ENCODE measurements at places on chromosomes 2 and 18.

DNA sequence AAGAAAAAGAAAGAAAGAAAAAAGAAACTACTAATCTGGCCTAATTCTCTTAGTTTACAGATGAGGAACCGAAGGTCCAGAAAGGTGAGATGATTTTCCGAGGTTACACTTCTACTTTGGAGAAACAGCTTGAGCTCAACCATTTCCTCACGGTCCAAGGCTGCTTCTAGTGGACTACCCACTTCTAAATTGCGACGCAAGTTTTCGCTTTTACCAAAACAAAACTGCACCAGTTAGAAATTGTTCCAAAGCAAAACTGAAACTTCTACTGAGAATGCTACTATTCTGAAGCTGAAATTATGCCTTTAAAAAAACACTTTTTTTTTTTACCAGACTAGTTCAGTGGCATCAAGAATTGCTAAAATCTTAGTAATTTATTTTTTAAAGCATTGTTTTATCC lies 101.6 kb downstream of the INO80D start:
- DNase-seq = no peak

DNA sequence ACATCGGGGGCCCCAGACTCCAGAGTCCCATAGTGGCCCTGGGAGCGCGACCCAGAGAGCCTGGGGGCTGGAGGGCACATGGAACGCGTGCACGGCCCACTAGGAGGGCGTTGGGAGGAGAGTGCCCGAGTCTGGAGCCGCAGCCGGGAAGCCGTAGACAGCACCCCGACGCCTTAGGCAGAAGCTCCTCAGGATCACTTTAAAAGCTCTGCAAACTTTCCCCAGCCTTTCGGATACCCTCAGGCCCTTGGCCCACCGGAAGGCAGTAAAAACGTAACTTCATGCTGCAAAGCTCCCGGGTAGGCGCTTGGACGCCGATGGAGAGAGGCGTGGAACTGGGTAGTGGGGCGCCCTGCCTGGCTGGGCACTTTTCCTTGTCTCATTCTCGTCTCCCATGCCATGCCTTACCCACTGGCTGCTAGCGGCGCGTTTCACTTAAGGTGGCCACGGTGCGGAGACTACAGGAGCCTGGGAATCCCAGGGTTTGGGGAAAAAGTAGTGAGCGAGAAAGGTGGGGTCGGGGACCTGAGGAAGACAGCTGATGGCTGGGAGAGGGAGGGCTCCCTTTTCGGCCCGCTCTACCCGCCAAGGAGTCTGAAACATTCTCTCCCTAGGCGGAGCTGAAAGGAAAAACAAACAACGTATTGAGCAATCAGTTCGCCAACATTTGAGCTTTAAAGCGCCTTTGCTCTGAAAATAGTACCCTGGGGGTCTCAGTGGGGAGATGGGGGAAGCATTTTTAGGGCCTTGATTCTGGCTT lies 141.8 kb downstream of the MEIS1 start:
- DNase-seq = no peak

DNA sequence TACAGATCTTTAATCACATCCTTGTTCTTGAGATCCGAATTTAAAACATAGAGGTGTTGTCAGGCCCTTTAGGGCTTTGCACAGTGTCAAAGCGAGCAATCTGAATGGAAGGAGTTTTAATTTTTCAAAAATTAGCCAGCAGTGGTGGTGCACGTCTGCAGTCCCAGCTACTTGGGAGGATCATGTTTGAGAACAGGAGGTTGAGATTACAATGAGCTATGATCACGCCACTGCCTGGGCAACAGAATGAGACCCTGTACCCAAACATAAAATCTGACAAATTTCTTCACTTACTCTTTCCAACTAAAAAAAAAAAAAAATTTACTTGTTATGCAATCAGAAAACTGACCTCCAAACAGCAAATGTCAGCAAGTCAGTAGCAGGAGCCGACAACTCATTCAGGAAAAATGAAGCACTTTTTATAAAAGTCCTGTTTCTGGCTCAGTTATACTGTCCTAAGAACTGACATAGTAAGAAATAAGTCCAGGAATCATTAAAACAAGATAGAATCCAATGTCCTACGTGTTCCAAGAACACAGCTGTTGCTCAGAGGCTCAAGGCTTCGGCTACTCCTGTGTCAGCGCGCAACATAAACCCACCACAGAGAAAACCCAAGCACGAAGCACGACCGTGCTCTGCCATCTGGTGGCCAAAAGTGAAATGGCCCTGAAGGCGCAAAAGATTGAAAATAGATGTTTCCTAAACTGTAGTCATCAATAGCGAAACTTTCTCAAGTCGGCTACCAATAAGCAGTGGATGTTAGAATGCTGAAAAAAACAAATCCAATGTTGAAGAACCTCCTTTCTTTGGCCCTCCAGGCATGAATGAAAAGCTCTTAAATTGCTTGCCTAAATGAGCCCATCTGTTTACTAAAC lies 138.1 kb downstream of the INO80D start:
- DNase-seq = peak; percentile 63

GRCh38 chr2:233832869-233833311 lies 21.4 kb downstream of the HJURP start:
- no peak for DNase-seq

DNA sequence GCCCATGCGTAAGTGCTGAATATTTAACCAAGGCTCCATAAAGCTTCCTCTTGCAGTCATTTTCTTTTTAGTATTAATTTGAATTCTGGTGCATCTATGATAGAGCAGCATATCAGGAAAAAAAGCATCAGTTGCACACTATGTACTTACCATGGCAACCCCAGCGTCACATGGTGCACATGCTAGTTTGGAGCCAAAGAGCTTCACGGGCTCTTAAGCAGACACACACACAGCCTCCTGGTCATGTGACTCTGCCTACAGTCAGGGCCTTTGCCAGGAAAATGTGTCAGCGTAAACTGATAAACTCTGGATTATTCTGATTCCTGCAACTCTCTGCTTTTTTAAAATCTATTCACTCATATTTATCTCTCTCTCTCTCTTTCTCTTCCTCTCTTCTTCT lies 30.2 kb downstream of the NYAP2 start:
- no peak for DNase-seq

DNA sequence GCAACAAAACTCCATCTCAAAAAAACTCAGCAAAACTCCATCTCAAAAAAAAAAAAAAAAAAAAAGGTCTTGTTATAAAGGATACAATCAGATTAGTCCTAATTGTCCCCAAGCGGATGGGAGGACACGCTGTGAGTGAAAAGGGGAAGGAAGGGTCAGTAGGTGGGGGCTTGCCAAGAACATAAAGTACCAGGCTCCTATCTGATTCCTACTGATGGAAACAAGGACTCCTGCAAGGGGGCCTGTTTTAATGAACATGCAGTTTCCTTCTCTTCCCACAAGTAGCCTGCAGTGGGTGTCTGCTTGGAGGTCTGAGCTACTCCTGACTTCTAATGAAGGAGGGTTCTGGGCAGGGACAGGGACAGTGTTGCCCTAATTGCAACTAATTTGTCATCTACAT lies 7.9 kb downstream of the SCG2 start:
- no peak for DNase-seq

DNA sequence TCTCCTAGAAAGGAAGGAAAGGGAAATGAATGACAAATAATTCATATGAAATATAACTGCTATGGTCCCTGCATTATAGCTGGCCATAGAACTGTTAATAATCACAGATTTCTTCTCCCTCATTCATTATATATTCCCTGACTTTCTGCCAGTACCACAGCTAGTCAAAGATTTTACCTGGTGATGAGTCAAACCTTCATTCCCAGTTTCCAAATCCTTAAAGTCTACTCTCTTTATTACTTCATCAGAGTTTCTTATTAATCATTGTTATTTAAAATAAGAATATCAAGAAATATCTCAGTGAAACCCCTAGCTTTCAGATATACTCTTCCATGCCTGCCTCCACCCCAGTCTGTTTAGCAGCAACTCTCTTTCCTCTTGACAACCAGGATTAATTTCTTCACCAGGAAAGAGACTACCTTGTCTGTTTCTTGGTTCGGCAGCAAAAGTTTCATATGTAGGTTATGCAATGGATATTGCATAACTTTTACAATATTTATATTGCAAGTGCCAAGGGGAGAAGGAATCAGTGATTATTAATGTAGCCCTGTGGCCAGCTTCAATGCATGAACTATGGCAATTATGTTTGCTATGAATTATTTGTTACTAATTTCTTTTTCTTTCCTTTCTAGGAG lies 533.8 kb downstream of the FBXO15 start:
- no peak for DNase-seq

GRCh38 chr2:233824373-233824772 lies 30.0 kb downstream of the HJURP start:
- DNase-seq = no peak

DNA sequence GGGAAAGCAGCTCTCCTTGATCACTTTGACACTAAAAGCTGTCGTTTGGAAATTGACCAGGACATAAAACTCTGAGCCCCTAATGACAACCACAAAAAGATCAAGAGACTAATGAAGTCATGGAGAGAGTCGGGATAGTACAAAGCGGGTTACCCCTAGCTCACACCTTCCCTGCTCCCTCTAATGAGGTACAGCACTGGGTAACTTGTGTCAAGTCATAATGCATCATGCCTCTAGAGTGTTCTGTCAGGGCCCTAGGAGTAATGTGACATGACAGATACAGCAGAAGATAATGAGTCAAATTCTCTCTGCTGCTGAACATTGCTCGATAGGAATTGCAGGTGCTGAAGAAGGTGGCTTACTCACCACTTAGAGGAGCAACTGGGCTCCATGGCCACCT lies 130.7 kb downstream of the AQP4 start:
- no peak for DNase-seq

Measured in activated naive CD4-positive, alpha-beta T cell treated with Interleukin-2 at 50 U/mL for 16 hours (primary cell).